Activated CD4-positive, alpha-beta memory T cell treated with anti-CD3 and anti-CD28 coated beads, Interleukin-2, amount 10 ng/mL, durations not matched to agents 7 days and 5 days (primary cell): ENCODE measurements at places on chromosomes 2 and 18.

DNA sequence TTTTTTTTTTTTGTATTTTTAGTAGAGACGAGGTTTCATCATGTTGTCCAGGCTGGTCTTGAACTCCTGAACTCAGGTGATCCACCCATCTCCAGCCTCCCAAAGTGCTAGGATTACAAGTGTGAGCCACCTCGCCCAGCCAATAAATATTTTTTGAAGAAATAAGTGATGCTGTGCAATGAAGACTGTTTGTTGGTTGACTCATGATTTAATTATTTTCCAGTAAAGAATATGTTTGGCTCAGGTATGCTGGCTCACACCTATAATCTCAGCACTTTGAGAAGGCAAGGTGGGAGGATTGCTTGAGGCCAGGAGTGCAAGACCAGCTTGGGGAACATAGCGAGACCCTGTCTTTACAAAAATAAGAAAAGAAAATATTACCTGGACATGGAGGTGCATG, 41.8 kb upstream of the LPIN2 start:
- H3K27me3 ChIP-seq: no peaks in the 10 kb centered on the region
- DNase-seq: no peak
- no peak overlapping the region for H3K4me3 ChIP-seq
- H3K4me1 ChIP-seq: peaks cover 52% of the 10 kb centered on the region
- no peak overlapping the region for H3K27ac ChIP-seq
- peaks cover 15% of the 10 kb centered on the region for H3K36me3 ChIP-seq

DNA sequence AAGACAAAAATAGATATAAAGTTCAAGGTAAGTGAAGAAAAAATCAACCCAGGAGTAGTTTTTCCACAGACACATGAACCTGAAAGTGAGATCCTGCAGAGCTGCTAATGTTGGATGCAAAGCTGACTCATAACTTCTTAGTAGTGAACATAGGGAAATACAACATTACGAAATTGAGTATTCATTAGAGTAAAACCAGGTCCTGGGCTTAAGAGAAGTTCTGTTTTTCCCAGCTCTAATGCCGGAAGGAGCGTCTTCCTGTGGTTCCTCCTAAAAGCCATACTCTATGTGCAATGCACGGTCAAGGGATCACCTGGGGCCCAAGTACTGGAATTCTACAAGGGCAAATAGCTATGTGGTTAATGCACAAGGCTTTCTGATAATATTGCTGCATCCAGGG, 141.7 kb downstream of the RBMS1 start:
- H3K4me3 ChIP-seq: no peak overlapping the region
- no peaks in the 10 kb centered on the region for H3K27me3 ChIP-seq
- no peak for DNase-seq
- H3K4me1 ChIP-seq: peaks cover 22% of the 10 kb centered on the region

GRCh38 chr2:27977731-27978312, 87.3 kb downstream of the BABAM2 start:
- no peak for DNase-seq
- H3K4me3 ChIP-seq: no peak overlapping the region
- peaks cover 28% of the 10 kb centered on the region for H3K4me1 ChIP-seq
- H3K27ac ChIP-seq: peak overlapping the region; percentile 17

DNA sequence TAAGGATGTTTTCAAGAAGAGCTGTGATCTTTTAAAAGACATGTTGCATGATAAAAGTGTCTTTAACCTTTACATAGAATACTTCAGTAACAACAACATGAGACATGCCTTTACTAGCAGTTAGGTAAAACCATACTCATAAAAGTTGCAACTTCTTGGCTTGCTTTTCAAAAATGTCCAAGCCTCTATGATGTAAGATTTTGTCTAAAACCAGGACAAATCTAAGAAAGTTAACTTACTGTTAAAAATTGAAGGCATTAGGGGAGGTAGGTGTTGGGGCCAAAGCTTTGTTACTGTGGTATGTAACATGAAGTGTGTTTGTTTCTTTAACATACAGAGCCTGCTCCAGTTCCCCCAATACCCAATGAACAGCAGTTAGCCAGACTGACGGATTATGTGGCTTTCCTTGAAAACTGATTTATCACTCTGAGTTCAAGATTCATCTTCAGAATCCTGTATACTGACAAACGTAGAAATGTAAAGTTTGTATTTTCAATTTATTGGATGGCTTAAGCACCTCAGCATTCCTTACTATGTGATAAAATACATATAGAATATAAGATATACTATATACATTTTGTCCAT, 11.7 kb downstream of the COPS8 start:
- no peak overlapping the region for H3K27ac ChIP-seq
- peaks cover 40% of the 10 kb centered on the region for H3K36me3 ChIP-seq
- no peak for DNase-seq

- DNase-seq: no peak
- H3K4me3 ChIP-seq: no peak overlapping the region
- no peaks in the 10 kb centered on the region for H3K36me3 ChIP-seq
- H3K27me3 ChIP-seq: peaks cover 40% of the 10 kb centered on the region
- H3K27ac ChIP-seq: no peak overlapping the region
- H3K4me1 ChIP-seq: no peaks in the 10 kb centered on the region
These were observed 38.1 kb downstream of the ACOXL start for GRCh38 chr2:110770404-110770958.

GRCh38 chr2:128302011-128302743, 16.5 kb downstream of the HS6ST1 start:
- no peaks in the 10 kb centered on the region for H3K4me1 ChIP-seq
- no peak overlapping the region for H3K4me3 ChIP-seq
- DNase-seq: no peak
- H3K27ac ChIP-seq: no peak overlapping the region
- H3K27me3 ChIP-seq: no peaks in the 10 kb centered on the region

DNA sequence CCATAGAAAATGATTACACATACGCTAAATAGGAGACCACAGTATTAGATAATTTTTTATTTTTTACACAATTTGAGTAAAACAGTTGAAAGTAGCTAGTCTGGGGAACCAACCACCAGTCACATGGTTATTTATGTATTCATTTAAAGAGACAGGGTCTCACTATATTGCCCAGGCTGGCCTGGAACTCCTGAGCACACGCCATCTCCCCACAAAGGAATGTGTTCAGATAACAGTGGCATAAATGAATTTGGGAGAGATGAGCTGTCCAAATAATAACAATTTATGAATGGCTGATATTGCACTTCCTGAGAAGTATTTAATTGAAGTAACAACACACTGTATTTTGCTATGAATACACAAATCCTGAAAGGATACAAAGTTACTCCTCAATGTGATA, 39.7 kb downstream of the KIDINS220 start:
- H3K4me1 ChIP-seq: peaks cover 26% of the 10 kb centered on the region
- no peak overlapping the region for H3K27ac ChIP-seq
- H3K36me3 ChIP-seq: peaks cover 64% of the 10 kb centered on the region
- no peak overlapping the region for H3K4me3 ChIP-seq
- DNase-seq: no peak

DNA sequence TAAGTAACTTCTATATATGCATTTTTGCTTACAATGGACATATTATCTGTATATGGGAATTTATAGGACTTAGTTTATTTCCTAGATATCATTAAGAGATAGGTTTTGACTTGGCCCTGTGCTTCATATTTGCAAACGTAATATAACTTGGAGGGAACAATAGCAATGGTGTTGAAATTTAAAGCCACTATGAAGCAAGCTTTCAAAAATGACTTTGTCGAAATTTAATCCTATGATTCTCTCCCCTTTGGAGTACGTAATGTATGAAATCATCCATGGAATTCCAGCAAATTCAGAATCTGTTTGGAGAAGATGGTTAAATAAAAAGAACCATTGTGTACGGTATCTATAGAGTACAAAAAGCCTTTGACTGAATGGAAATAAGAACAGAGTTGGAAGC, 486.3 kb downstream of the ARHGAP15 start:
- no peaks in the 10 kb centered on the region for H3K27me3 ChIP-seq
- no peak for DNase-seq
- peaks cover 8% of the 10 kb centered on the region for H3K4me1 ChIP-seq
